Lung microvascular endothelial cell (primary cell): ENCODE measurements at places on chromosomes 16 and 17. TPM values are rescaled to one million over a fixed set of nuclear protein-coding genes. Genes with fewer than 3 reads are reported as not detected.

DNA sequence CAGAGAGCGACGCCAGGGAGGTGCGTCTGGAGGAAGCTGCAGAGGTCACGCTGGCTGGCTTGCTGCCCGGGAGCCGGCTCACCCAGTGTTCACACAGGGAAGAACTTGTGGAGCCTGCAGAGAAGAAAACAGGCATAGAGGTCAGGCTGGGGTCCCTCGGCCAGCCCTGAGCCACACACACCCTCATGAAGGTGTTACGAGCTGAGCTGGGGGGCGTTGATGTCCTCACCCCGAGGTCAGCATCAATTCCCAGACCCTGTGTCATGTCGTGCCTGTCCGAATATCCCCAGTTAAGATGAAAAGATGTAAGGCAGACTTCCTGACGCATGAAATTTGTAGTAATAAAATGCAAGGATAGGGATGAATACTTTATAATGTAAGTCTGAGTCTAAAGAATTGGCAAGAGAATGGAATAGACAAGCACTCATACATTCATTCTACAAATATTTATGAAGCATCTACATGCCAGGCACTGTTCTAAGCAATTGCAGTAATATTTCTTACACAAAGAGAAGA is 77.1 kb downstream of the USP31 start:
- DNase-seq: peak; percentile 48

DNA sequence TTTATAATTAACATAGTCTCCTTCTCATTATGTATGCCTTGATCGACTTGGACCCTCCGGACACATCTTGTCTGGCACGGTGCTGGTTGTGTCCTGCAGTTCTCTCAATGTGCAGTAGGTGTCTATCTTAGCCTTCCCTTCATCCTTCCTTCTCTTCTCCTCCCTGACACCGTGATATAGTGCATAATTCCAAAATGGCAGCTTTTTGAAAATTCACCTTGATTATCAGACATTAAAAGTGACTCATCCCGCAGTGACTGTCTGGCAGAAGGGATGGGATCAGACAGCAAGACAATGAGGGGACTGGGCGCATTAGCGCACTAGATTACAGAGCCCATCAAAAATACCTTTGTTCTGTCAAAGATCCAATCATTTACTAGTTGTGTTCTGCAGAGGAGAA is 70.0 kb upstream of the PMFBP1 start:
- DNase-seq: peak; percentile 66

DNA sequence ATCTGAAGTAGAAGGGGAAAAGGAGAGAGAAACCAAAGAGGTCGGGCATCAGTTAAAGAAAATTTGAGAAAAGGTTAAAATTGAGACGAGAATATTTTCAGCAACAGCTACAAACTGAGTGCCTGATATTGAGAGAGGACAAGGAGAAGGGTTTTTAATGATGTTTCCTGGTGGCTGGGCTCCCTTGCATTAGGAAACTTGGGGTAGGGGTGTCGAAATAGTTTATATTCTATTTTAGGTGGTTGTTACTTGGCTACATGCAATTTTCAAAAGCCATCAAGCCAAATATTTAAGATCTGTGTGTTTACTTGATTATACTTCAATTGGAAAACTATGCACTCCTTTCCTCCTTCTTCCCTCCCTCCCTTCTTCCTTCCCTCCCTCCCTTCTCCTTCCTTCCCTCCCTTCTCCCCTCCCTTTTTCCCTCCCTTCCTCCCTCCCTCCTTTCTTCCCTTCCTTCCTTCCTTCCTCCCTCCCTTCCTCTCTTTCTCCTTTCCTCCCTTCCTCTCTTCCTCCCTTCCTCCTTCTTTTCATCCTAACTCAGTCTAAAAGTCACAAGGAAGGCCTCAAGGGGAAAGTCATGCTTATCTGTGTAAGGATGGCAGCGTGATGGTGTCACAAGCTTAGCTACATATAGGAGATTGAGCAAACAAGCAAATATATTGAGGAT is 1.8 kb upstream of the APOH start:
- no peak for DNase-seq

DNA sequence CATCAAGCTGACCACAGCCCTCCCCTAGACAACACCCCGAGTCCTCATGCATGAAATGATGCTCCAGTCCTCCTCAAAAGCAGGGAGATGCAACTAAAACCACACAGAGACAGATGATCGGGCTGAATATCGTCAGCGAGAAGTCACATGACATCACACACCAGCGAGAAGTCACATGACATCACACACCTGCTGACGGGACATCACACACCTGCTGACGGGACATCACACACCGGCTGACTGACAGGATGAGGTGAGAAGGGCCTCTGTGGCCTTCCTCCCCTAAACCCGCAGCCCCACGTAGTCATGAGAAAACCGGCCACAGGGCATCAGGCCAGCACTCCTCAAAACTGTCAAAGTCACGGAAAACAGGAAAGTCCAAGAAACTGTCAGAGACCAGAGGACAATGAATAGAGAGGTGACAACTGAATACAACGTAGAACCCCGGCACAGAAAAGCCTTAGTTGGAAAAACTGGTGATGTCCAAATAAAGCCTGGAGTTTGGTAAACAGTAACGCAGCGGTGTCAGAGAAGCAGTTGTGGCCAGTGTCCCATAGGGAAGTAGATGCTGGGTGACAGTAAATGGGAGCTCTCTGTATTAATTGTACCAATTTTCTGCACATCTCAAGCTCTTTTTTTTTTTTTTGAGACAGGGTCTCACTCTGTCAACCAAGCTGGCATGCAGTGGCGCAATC is 14.3 kb downstream of the LITAF start:
- no peak for DNase-seq

DNA sequence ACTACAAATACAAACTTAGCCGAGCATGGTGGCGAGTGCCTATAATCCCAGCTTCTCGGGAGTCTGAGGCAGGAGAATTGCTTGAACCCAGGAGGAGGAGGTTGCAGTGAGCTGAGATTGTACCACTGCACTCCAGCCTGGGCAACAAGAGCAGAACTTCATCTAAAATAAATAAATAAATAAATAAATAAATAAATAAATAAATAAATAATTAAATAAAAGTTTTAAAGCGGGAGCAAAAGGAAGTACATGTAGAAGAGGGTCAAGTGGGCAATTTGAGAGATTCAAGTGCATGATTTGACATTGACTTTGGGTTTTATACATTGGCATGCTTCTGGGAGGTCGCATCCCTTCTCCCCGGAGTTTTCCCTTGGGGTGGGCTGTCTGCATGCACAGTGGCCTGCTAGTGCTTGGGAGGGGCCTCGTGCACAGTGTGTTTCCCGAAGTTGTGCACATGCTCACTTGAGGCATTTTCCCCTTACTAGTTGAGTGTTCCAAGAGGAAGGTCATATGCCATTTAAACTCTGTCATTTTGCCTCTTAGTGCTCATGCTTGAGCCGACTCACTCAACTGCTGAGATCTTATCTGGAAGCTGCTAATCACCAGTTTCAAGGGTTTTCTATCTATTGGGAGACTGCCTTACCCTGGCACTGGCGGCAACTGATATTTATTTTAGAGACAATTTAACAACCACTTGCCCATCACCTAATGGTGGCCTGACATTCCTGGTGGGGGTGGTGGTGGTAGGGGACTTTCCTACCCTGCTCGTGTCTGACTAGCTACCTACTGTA is 193.2 kb upstream of the MPHOSPH6 start:
- no peak for DNase-seq

DNA sequence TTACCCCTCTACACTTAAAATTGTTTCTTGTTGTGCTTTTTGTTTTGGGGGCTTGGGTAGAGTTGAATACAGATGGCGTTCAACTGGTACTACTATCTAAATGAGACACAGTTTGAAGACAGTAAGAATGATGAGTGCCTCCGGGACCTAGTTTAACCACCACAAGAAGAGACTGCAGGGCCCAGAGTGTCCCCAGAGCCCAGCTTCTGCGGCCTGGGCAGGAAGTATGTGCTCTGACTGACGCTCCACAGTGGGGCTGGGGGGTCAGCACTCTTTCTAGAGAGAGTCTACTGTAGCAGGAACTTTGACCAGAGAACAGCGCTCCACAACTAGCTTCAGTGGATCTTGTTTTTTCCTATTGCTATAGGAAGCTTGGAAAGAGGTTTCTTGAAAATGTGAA is 174.0 kb downstream of the VPS53 start:
- DNase-seq: no peak

DNA sequence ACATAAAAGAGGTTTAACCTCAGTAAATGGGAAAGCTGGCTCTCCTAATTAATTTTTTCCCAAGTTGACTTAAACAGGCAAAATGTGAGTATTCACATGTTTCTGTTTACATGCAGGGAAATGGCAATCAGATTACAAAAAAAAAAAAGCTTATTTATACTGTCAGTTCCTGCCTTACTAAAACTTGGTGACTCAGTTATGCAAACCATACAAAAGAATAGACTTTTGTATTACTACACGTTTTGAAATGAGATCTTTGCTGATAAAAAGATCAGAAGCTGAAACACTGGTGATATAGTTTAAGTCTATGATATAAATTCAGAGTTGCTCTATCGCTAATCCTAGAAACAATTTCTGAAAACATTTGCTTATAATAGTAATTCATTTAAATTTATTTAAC is 9.4 kb upstream of the KCNJ2 start:
- DNase-seq: peak; percentile 81

GRCh38 chr16:67734731-67735201 is 15.7 kb upstream of the GFOD2 start:
- DNase-seq: no peak

GRCh38 chr16:2196162-2196980 is at the start of gene CASKIN1:
CASKIN1 (minus strand) TSS chr16:2196605; CDS start chr16:2196432, 173 bp downstream.
- DNase-seq: peak; percentile 24

- DNase-seq: no peak
These were observed 34.5 kb upstream of the CLEC18B start for GRCh38 chr16:74455619-74456289.

Gene HSPB9
- total RNA-seq: not detected in 2 replicates

Gene TNK1
- total RNA-seq: 1.5 and 1.8 TPM in 2 replicates

Gene INCA1
- 0.22 and 0.40 TPM in 2 replicates for total RNA-seq

Gene OR1F1
- not detected in 2 replicates for total RNA-seq

Gene FBXO39
- 1.3 and 6.9 TPM in 2 replicates for total RNA-seq

Gene CCL17
- total RNA-seq: not detected in 2 replicates

Gene OTOP2
- not detected in 2 replicates for total RNA-seq
